Stimulated activated CD4-positive, alpha-beta T cell treated with anti-CD3 and anti-CD28 coated beads, Interleukin-4, amount 100 ng/mL, for 48 hours (primary cell): ENCODE measurements at places on chromosomes 5 and 9.

DNA sequence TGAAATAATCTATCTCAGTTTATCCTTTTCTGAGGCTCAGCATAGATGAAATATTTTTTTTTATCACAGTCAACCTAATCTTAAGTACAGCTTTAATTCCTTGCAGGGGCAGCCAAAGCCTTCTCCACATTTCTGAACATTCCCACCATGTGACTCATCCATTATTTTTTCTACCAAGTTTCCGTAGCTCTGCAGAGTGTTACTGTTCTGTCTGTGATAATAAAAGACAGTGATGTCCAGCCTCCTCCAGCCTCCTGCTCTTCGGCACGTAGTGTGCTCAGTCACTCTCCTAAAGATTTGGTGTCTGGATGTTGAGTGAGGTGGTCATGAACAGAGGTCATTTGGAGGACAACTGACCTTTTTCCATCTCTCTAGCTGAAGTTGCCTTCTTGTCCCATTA lies 338.1 kb upstream of the ADAMTS16 start:
- no peak for DNase-seq

DNA sequence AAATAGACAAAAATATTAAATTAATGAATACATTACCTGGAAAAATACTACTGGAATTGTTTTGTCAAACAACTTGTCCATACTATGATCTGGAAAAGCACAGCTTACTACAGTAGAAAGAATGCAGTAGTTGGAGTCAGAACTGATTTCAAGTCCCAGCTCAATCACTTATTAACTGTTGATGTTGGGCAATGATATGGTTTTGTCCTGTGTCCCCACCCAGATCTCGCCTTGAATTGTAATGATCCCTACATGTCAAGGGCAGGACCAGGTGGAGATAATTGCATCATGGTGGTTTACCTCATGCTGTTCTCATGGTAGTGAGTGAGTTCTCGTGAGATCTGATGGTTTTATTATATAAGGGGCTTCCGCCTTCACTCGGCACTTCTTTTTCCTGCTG lies 247.5 kb downstream of the CD180 start:
- DNase-seq = no peak

DNA sequence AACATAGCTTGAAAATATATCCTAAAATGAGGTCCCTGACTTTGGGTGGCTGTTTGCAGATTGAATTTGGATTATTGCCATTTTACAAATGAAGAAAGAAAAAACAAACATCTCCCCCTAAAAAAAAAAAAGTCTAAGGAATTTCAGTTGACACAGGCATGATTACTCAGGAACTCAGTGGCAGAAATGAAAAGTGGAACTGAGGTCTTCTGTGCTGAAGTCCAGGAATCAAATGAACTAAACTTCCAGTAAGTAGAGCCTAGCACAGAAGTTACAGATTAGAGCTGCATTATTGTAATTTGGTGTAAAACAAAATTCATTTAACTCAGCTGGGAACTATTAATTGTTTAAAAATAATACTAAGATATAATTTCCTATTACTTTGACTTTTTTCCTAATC lies 26.7 kb downstream of the FAM170A start:
- no peak for DNase-seq

DNA sequence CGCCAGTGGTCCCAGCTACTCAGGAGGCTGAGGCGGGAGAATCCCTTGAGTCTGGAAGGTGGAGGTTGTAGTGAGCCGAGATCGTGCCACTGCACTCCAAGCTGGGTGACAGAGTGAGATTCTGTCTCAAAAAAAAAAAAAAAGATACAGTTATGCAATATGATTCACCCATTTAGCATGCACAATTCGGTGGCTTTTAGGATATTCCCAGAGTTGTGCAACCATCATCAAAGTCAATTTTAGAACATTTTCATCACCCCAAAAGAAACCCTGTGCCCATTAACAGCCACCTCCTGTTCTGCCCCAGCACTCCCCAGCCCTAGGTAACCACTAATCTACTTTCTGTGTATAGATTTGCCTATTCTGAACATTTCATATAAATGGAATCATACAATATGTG lies 4.3 kb upstream of the DHFR start:
- no peak for DNase-seq

GRCh38 chr9:137096785-137097546 lies 10.2 kb downstream of the MAN1B1 start:
- DNase-seq = no peak

DNA sequence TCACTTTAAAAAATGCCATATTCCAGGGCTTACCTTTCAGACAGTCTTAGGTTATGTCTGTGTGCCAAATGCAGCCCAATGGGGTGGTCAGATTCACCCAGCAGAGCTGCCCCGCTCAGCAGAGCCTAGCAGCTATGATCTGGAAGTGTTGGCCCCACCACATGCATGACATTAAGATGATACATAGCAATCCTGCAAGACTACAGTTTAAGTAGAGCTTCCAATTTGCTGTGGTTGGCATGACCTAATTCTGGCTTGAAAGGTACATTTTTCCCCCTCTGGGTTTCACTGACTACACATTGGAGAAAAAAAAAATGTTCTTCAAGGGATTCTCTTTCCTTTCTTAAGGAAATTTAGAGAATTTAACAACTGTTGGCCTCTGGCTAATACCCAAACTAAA lies 22.5 kb downstream of the MEF2C start:
- DNase-seq = no peak

- DNase-seq = peak; percentile 66
Observed at GRCh38 chr5:1523793-1524480, at the start of gene LPCAT1. Gene LPCAT1 (minus strand): TSS chr5:1523960. CDS start chr5:1523844, 116 bp downstream.

- no peak for DNase-seq
Observed at GRCh38 chr5:100898504-100899346, 4.4 kb downstream of the ST8SIA4 start.

DNA sequence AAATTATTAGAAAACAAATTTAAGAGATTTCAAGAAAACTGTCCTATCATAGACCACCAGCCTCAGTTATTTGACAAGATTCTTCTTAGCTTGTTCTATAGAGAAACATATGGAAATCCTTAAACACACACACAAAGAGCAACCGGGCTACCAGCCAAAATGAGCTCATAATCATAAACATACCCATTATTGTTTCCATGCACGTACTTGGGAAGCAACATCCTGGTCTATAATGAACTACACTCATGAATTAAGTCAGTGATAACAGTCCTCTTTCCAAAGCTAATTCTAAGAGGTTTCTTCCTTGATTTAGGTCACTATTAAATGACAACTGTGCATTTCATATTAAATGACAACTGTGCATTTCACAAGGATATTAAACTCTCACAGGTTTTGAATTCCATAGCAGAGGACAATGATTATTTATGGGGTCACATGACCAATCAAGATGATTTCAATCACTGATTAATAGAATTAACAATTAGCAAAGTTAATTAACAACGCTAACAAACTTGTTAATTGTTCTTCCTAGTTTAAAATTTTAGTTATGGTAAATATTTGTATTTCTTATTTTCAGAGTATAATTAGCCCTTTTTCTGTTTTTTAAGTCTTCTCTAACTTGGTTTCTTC lies 77.0 kb downstream of the OXCT1 start:
- no peak for DNase-seq

- no peak for DNase-seq
Observed at GRCh38 chr9:120942186-120943001, 15.8 kb upstream of the TRAF1 start.

DNA sequence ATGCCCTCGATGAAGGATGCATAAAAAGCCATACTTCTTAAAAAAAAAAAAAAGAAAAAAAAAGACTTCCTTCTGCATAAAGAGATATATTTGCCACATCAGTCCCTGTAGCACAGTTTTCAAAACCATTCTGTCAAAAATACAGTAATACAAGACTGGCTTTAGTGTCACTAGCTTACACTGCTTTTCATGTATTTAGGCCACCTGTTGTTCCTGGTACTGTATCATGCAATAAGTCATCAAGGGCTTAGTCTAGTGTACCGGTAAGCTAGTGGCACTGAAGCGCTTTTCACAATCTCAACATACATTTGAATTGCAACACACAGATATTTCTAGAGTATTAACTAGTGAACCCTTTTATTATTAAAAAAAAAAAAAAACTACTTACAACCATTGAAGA lies 231.2 kb downstream of the NFIB start:
- DNase-seq = no peak

DNA sequence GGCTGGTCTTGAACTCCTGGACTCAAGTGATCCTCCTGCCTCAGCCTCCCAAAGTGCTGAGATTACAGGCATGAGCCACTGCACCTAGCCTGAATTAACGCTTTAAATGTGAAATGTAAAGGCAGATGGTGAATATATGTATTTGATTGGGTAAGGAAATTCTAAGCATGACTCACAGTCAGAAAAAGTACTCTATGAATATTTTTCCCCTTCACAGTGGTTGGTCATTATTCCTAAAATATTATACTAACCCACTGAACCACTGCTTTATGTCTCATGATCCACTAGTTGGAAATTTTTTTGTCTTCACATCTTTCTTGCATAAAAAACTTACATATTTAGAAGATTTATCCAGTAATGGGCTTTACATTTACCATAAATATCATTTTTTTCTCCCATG lies 14.5 kb upstream of the TENT4A start:
- DNase-seq = no peak

- no peak for DNase-seq
Observed at GRCh38 chr5:116532762-116533525, 41.7 kb downstream of the SEMA6A start.

DNA sequence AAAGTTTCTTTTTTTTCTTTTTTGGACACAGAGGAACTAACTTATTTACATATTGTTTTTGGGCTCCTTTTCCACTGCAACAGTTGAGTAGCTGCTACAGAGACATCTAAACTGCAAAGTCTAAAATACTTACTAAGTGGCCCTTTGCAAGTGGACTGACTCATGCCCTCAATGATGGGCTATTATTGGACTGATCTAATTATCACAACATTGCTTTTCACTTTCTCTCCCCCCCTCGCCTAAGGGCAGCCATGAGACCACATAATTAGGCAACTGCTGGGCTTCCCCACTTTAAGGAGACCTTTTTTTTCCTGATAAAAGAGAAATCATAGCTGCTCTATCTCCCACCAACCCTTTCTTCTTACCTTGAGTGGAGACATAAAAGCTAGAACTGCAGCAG lies 47.0 kb downstream of the PLK2 start:
- DNase-seq = no peak

- DNase-seq = no peak
Observed at GRCh38 chr9:133692364-133692985, 45.7 kb downstream of the SARDH start.

DNA sequence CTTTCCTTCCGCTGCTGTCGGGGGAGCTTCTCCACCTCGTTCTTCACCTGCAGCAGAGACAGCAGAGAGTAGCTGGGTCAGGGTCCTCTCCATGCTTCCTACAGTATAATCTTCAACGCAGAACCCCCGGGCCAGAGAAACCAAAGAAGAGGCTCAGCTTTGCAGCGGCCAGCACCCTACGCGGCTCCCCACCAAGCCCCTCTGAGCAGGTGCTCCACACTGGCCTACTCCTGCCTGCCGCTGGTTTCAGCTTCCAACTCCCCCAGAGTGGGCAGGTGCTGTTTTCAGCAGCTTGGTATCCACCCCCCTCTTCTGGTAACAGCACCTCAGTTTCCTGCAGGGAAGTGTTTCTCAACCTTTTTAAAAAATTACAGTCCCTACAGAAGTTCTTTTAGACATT lies 58.3 kb upstream of the FBXW11 start:
- DNase-seq = no peak

GRCh38 chr9:25845867-25846266 lies 167.6 kb upstream of the TUSC1 start:
- no peak for DNase-seq

GRCh38 chr5:150092159-150092787 lies 5.9 kb upstream of the CSF1R start:
- no peak for DNase-seq

DNA sequence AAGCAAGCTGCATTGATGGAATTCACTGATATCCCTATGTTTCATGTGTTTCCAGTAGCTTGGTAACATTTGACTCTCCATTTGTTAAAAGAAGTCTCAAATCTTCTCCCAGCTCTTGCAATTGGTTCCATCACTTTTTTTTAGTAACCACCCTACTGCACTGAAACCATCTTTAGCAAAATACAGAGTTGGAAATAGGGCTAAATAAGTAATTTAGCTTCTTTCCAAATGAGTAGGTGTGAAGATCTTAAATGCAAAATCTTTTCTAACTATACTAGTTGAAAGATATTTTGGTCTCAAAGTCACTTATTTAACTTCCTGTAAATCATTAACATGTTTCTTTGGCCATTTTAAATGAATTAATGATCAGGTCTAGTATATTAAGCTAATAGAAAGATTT lies 138.1 kb downstream of the DIRAS2 start:
- no peak for DNase-seq

- DNase-seq = no peak
Observed at GRCh38 chr9:107928701-107929371, 439.3 kb upstream of the KLF4 start.

DNA sequence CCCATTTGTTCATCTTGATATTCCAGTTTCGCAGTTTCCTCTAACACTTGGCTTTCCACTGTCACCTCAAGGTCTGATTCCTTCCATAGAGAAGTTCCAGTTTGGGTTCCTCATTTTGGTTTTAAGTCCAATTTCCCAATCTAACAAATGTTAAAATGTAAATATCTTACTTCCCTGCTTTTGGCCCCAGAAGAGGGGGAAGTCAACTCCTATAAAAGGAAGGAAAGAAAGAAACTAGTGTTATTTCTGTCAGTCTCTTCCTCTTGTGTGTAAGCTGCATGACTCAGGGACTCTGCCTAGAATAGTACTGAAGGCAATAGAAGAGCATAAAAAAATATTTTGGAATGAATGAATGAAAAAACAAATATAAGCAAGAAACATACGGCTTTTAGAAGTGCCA lies 127.5 kb upstream of the CCNG1 start:
- DNase-seq = no peak

GRCh38 chr9:3321186-3321585 lies 204.6 kb downstream of the RFX3 start:
- DNase-seq = no peak

GRCh38 chr9:84799251-84799650 lies 129.7 kb downstream of the NTRK2 start:
- no peak for DNase-seq

DNA sequence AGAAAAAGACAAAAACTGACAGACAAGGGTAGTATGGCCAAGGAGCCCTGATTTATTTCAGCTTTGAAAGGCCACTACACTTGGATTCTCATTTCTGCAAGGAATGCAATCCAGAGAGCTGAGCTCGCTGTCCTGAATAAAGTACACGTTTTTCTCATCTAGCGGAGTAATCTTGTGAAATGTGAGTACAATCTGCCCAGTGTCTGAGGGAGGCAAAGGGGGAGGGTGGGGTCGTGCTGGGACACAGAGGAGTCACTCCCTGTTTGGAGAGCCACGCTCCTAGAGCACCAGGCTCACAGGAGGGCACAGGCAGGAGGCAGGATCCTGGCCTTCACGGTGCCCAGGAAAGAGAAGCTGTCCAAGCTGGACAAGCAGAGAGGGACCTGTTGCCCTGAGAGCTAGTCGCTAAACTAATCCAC lies 51.0 kb upstream of the IFNK start:
- no peak for DNase-seq
